ENCODE measurements at places on chromosomes 12 and 14.

DNA sequence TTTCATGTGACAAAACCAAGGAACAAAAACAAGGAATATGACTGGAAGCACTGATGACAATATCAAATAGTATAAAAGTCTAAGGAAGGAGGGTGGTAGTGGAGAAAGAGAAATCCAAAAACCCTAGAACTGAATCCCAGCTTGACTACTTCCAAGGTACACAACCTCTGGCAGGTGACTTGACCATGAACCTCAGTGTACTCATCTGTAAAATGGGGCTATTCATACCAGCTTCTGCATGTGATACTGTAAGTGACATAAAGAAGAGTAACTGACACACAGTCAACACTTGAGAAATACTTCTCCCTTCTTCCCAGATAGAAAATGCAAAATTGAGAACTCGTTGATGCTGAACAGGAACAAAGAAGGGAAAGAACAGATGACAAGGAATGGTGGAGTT, 10.3 kb upstream of the DPF3 start:
- no peak for DNase-seq

DNA sequence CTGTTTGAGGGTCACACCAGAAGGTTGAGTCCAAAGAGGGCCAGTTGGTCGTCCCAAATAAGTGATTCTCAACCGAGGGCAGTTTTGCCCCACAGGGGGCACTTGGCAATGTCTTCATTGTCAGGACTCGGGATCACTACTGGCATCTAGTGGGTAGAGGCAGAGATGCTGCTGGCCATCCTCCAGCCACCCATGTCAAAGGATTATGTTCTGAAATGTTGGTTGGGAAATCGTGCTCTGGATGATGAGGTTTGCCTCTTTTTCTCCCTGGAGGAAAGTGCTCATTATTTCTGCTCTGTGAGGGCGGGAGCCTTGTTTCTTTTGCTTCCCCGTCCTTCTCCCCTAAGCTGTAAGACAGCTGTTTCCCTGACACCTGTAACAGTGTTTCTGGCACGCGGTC, 3.6 kb downstream of the ZNF839 start:
- DNase-seq: no peak

- DNase-seq: no peak
Measured at GRCh38 chr14:68692216-68692615, 100.7 kb downstream of the ZFP36L1 start.

DNA sequence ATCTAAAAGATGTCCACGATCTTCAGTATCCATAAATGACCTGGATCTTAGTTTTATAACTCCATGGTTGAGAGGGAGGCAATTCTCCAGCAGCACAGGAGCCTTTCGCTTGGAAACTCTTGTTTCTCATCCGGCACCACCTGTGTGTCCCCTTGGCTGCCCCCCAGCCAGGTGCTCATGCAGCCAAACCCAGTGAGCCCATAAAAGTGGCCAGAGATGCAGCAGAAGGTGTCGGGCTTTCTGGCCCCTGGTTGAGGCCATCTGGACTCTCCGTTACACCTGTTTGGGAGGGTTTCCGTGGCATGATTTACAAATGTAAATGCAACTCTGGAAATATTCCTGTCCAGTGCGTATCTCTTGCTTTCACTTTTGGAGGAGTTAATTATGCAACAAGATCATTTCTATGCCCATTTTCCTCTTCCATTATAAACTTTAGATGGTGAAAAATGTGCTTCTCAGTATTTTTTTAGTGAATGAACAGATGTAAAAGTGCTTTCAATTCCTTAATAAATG, 291.1 kb downstream of the DIO2 start:
- DNase-seq: no peak

DNA sequence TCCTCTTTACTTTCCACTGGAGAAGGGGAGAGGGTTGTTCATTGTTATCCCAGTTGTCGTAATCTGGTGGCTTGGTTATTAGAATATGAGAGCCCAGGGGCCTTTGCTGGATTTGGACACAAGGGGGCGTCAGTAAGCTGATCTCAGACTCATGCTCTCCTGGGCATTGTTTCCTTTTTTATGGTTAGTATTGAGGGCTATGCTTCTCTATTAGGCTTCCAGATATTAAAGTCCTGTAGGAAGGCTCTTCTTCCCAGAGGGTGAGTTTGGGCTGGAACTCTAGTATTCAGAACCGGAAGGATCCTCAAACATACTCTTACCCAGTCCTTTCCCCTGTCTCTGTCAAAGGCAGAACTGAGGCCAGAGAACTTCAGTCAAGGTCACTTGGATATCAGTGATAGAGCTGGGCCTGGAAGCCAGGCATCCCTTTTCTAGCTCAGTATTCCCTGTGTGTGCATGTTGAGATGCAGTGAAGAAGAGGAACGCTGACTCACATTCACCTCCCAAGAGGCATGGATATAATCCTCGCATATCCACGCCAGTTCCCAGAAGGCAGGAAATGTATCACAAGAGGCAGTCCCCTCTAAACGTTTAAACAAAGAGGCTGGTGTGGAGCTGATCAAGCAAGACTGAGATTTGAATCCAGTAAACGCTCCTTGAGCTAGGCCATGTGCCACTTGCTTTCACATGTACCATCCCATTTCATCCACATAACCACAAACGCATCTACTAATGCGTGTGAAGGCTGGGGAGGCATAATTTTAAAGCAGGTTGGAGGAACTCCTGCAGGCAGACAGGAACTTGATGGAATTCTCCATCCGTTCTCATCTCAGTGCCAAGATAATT, 41.6 kb downstream of the UBE3B start:
- peak; percentile 42 for DNase-seq

GRCh38 chr14:100149851-100150611, 9.4 kb downstream of the DEGS2 start:
- DNase-seq: no peak

- no peak for DNase-seq
Measured at GRCh38 chr14:31051023-31051422, 24.8 kb upstream of the STRN3 start.

GRCh38 chr12:98370976-98371375, 144.4 kb upstream of the TMPO start:
- DNase-seq: no peak

DNA sequence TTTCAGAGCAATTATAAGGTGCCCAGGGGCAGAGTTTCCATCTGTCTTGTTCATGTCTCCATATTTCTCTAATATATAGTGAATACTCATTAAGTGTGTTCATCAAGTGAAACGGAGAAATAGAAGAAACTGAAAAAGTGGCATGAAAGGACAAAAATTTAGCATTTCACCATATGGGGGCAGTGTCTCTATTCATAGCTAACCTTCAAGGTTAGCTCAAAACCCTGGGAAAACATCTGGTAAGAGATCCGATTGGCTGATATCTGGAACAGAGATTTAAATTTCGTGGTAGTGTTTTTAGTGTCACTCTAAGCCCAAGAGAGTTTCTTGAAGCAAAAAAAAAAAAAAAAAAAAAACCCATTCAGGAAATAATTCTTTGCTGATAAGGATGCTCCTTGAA, 367.5 kb downstream of the DAD1 start:
- DNase-seq: no peak

- no peak for DNase-seq
Measured at GRCh38 chr14:60133487-60133886, 31.7 kb downstream of the DHRS7 start.

GRCh38 chr14:64734990-64735389, 30.8 kb downstream of the PLEKHG3 start:
- peak; percentile 24 for DNase-seq

- DNase-seq: no peak
Measured at GRCh38 chr14:68756000-68756481, 36.8 kb downstream of the ZFP36L1 start.

- DNase-seq: no peak
Measured at GRCh38 chr12:96044943-96045290, 9.5 kb upstream of the LTA4H start.

DNA sequence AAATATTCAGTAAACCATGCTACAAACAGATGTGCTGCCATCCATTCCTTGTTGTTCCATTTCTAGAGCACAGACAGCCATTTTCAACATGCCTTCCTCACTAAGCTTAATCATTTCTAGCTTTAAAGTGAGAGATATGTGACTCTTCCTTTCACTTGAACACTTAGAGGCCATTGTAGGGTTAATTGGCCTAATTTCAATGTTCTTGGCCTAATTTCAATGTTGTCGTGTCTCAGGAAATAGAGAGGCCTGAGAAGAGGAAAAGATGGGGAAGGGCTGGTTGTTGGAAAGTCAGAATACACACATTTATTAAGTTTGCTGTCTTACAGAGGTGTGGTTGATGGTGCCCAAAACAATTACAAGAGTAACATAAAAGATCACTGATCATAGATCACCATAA, 435.1 kb downstream of the ZFP36L1 start:
- no peak for DNase-seq

DNA sequence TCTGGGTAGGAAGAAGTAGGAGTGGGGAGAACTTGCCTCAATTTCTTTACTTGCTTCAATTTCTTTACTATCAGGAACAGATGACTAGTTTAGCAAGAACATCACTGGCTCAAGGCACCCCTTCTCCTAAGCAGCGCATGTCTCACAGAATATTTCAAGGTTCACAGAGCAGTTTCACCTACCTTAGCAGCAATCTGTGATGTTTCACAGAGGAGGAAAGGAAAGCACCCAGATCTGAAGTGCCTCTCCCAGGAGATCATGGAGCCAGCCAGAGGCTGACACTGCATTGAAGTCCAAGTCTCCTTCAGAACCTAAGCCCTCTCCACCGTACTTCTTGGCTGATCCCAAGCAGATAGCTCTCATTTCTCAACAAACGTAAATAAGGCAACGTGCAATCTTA, 118.7 kb upstream of the PCED1B start:
- DNase-seq: no peak

GRCh38 chr12:71536279-71536938, 96.8 kb downstream of the LGR5 start:
- DNase-seq: no peak

DNA sequence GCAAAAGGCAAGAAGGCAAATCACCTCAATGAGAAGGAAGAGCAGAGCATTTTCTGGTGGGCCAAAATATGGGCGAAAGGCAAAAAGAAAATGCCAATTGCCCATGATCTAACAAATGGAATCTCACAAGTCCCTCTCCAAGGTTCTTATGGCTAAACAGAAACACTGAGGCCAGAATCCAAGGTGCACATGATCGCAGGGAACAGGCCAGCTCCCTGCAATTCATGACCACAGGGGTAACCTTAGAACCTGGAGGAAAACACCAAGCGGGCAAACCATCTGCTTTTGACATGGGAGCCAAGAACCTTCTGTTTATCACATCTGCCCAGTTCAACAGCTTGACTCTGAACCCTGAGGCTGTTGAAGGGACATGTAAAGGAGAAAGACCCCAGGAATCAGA, 60.0 kb downstream of the NT5DC3 start:
- DNase-seq: no peak

DNA sequence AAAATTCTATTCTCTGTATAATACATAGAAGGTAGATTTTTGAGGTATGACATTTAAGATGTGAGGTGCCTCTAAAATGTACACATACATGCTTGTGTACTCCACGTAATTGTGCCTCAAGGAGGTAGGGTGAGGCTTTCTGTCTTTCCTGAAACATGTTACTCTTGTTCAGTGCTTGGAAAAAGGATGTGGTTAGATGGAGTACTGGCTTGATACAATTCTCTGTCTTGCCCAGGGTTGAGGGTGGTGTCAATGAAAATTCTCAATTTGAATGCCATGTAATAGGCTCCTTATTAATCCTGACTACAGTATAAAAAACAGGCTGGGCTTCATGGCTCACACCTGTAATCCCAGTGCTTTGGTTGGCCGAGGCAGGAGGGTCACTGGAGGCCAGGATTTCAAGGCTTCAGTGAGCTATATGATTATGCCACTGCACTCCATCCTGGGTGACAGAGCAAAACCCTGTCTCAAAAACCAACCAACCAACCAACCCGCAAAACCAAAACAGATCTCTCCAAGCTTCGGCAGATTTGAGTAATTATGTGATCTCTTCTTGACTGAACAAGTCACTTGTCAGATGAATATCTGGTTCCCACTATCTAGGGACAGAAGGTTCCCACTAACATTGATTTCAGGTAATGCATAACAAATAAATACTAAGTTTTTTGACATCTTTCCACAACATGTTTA, 41.6 kb downstream of the RCOR1 start:
- no peak for DNase-seq

DNA sequence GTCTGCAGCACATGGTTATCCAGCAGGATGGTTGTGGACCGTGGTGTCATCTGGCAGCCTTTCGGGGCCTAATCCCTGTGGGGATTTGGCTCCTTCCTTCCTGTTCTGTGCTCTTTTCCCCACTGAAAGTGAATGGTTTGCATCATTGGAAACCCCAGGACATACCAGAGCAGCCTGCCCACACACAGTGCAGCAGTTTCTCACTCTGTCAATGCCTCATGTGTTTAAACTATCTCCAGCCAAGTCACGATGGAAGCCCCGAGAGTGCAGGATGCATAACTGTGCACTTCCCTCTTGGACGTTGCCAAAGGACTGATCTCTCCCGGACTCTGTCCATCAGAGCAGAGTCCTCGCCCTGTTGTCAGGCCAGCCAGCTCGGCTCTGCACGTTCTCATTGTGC, 29.0 kb upstream of the AMN start:
- no peak for DNase-seq

DNA sequence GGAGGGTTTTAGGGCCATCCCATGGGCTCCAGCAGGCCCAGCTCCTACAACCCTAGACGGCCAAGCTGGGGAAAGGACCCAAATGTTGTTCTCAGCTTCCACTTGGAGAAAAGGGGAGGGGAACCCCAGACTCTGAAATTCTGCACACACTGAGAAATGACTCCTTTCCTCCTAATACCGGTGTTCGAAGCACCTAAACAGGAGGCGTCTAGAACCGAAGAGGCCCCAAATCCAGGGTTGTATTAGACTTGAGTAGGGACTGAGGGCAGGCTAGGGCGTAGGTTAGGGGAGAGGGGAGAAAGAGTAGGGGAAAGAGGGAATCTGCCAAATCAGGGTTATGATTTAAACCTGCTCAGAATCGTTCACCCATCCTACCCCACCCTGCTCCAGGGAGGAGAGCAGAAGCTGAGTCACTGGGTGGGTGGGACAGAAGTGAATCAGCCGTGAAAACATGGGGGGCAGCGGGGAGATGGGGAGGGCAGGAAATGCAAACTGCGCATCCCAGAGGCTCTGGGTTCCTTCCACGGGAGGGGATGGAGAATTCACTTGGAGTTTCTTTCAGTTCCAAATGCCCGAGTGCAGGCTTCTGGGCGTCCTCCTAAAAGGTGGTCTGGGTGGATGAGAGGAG, 1.0 kb downstream of the IGFBP6 start:
- no peak for DNase-seq

DNA sequence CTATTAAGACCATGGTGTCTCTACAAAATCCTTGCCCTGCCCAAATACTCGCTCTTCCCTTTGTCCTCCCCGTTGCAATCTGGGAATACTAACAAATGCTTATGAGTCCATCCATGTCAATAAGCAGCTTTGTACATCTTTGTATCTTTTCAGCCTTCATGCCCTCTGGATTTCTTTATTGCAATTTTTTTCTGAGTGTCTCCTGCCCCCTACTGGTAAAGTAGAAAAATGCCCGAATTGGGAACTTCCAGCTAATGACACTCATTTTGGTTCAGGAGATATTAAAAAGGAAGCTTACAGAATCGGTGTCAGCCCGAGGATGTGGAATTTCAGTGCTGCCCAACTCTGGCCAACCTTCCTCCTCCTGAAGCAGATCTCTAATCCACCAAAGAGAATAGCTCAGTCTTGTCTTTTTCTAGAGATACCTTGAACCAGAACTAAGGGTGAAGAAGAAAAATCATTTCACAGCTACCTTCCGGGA, 46.0 kb downstream of the SH2B3 start:
- peak; percentile 71 for DNase-seq

GRCh38 chr12:66239295-66239694, 50.3 kb downstream of the IRAK3 start:
- no peak for DNase-seq

Measured in CD8-positive, alpha-beta memory T cell (primary cell).